GM23248 (cell line): ENCODE measurements at places on chromosomes 6 and 20.

GRCh38 chr6:14822679-14823078, 423.2 kb upstream of the JARID2 start:
- DNase-seq: peak; percentile 22

GRCh38 chr6:34549026-34549803, 6.9 kb downstream of the SPDEF start:
- DNase-seq: no peak

DNA sequence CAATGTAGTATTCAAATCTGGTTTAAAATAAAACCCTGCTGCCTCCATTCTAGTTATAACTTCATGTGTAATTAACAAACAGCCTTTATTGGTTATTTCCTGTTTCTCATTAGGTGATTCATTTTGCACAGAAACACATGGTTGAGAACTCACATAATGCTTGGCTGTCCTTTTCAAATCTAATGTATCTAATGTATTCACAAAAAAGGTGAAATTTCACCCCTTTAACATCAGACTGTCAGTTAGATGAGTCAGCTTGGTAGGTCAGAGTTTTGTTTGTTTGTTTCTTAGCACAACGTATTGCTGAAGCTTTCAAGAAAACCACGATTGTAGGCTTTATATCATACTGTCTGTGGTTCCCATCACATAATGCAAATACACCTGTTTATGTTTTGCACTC, 78.7 kb upstream of the TMEM30A start:
- no peak for DNase-seq

DNA sequence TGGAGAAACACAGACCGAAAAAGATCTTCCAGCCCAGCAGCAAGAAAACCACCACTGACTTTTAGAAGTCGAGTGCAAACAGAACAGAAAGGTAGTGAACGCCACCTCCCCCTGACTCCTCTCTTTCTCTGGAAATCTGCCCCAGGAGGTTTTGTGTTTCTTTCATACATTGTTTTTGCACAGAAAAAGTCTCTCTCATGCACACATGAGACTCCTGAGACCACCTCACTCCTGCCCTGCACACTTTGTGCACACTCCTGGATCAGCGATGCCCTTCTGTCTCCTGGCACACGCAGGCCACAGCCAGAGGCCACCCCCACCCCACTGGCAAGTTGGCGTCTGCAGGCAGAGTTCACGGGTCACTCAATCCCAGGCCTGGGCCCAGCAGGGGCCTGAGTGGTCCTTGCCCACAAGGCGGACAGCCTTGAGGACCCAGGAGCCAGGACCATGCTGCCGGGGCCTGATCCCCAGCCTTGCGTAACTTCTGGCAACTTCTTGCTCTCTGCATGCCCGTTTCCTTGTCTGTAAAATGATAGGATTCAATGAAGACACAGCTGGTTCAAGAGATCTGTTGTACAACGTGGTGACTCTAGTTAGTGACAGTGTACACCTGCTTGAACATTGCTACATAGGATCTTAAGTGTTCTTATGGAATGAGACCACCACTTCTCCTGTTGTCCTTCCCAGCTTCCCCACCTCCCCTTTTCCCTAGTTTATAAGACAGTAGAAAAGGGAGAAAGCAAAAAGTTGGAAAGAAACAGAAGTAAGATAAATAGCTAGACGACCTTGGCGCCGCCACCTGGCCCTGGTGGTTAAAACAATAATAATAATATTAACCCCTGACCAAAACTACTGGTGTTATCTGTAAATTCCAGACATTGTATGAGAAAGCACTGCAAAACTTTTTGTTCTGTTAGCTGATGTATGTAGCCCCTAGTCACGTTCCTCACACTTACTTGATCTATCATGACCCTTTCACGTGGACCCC, 30.2 kb upstream of the CST7 start:
- no peak for DNase-seq

DNA sequence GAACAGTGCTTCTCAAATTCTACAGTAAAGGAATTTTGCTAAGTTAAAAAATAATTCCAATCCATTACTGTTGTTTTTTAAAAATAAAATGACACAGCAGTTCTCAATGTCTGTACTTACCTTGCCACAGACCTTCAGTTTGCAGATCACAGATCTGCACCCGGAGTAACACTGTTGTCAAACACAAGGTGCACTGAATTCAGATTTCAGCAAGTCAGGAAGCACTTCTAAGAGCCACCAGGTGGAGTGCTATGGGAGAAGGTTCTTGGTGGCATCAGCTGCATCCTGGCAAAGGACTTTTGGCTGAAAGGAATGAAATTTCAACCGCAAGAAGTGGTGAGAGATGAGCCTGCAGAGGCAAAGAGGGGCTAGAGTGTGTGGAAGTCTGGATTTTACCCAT, 17.4 kb downstream of the RSPH4A start:
- peak; percentile 13 for DNase-seq

DNA sequence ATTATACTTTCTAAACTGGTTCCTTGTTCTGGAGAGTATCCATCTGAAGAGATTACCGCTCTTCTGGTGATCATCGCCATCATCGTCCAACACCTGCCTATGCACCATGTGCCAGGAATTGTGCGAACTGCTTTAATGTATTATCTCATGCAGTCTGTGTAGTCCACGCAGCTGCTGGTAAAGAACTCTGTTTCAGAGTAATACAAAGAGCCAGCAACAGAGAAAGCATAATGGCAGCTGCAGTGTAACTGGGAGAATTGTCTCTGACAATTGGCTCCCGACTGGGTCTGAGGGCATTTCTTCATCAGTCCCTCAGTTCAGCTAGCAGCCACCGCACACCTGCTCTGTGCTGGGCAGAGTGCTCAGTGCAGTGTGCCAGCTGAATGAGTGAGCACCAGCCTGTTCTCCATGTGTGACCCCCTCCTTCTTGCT, 383.4 kb downstream of the GRIK2 start:
- no peak for DNase-seq

- no peak for DNase-seq
Observed at GRCh38 chr6:72466971-72467566, 154.8 kb upstream of the KCNQ5 start.

- no peak for DNase-seq
Observed at GRCh38 chr6:170125456-170126300, 165.2 kb downstream of the DLL1 start.

- DNase-seq: no peak
Observed at GRCh38 chr20:38997622-38998021, 35.5 kb downstream of the DHX35 start.

GRCh38 chr6:100035873-100036653, 42.0 kb upstream of the MCHR2 start:
- peak; percentile 1 for DNase-seq

- DNase-seq: peak; percentile 75
Observed at GRCh38 chr6:63307581-63308246, 12.1 kb downstream of the LGSN start.
